Activated CD4-positive, alpha-beta T cell treated with anti-CD3 and anti-CD28 coated beads, Interleukin-2, amount 50 U/mL, for 1 hour (primary cell): ENCODE measurements at places on chromosomes 4 and X.
A peak's percentile ranks its signal among the peaks of the same experiment; 100 is the strongest.

DNA sequence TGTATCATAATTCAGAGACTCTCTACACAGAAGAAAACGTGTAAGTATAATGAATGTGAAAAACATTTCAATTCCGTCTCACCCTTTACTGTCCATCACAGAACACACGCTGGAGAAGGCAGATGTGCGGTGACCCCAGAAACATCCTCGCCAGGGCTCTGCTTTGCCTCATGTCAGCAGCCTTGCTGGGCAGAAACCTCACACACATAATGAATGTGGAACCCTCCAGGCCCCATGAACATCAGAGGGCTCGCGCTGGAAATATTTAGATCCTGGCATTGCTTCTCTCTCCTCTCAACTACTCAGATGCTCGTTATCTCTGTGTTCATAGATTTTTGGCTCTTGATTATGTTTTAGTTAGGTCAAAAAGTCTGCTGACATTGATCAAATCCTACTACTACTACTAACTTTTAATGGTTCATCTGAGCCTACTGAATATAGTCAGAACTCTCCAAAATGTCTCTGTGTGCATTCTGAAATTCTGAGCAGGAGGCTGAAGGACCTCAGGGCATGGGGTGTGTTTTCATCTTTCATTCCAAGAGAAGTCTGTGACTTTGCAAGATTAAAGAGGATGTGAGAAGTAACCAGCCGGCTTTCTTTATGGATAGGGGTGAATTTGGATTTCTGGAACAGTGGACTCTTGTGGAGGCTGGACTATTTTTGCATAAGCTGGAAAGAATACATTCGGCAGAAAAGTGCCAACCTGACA, 27.0 kb downstream of the SMIM43 start:
- no peak for DNase-seq

DNA sequence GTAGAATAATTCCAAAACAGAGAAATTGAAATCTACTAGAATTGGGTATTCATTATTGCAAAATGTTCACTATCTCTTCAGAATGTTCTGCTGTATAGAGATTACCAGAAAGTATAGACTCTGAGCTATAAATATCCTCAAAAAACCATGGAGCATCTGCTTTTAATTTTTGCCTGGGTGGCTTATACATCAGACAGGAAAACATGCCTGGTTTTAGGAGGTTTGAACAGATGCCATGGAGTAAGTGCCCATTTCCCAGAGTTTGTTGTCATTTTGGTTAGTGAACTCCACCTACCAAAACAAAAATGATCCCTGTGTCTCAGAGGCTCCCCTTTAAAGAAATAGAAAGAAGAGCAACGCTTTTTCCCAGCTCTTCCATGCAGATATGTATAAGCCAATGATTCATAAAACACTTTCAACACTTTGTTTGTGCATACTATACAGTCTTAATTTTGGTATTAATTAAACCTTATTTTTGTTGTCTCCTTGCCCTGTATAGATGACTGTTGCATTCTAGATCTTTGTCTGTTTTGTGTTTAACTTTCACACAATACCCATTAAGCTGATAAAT, 68.7 kb downstream of the MEPE start:
- DNase-seq, result no peak

DNA sequence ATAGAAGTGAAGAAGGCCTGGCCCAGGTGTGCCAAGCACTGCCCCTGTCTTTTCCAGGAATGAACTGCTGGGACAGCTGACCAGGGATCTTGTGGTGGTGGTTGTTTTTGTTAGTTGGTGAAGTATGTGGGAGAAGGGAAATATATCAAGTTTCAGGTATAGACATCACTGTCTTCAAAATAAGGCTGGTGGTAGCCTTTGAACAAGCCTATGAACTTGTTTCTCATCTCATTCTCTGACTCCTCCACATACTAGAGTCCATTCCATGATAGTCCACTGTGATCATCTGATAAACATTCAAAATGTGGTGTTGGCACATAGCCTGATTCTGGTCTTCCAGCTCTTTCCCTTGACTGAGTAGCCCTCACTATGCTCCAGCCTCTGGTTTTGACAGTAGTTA, 303.7 kb downstream of the CAMK2D start:
- DNase-seq, result no peak

DNA sequence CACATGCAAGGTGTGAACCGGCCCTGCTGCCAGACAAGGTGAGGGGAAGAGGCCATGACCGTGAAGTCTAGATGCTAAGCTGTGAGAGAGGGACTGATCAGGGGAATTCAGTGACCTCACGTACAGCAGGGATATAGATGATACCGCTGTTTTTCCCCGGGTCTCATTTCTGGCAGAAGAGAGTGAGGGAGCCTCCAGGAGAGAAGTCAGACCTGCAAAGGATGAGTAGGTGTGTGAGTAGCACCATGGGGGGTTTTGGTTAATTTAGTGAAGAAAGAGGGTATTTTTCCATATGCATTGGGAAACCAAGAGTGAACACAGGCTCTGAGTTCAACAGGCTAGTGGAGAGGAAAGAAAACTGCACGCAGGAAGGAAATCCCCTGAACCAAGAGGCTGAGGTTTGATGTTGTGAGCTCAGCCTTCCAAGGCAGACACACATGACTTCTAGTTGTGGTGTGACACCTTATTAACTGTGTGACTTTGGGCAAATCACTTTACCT, 127.6 kb upstream of the GATB start:
- DNase-seq, result no peak

DNA sequence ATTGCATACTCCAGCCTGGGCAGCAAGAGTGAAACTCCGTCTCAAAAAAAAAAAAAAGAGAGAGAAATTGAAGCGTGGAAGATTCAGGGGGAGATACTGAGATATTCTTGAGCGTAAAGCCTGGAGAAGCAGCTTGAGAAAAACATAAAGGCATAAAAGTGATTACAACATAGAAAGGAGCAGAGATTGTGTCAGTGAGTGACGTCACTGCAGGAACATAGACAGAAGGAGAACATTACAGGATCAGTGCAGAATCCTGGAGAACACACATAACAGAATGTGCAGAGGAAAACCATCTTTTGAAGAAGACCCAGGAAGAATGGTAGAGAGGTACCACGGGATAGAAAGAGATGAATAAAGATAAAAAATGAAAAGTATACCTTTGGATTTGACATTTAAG, 147.0 kb downstream of the APBB2 start:
- DNase-seq, result no peak

DNA sequence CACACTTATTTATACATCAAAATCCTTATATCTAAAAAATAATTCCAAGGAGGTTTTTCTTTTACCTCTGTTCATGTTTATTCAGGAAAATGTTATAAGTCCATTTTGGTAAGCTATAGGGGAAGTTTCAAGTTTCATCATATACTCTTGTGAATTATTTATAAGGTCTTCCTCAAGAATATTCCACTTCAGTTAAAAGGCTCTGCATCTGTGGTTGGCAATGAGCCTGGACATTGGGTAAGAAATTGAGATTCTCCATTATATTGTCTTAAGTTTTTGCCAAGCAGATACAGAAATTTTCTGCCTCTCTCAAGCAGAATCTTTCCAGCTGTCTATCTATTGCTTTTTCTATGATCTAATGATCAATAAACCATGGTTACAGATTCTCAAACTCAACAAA, 641.9 kb downstream of the NLGN4X start:
- DNase-seq, result no peak

- DNase-seq, result peak; percentile 11
Observed at GRCh38 chrX:119502727-119503483, 34.7 kb downstream of the SLC25A5 start.

DNA sequence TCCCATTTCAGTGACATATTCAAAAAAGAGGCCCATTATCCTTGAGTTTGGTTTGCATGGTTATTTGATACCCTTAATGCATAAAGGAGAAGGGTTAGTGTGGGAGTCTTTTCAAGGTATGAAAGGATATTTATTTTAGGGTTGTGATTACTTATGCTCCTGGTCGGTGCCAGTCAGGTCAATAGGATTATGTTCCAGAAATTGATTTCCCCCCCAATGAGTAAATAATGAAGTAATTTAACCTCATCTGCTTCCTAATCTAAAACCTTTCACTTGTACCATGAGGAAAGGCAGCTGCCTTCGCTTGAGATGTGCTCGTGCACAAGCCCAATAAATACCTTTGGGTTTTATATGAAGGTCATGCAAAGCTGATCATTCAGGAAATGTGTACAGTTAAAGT, 55.0 kb upstream of the NR0B1 start:
- DNase-seq, result no peak

DNA sequence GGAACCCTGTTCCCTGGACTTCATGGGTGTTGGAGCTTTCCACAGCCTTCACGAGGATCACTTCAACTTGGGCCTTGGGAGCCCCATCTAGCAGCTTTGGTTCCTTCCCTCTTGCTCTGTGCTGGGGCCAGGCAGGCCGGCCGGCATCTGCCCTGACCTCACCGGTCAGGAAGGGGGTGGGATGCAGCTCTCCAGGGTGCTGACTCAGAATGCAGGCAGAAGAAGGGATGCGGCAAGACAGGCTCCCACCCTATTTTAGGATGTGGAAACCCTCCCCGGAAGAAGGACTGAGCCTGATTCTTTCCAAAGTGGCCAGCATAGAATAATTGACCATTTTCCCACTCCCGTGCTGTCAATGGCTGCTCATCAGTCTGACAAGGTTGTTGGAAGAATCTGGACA, 47.1 kb downstream of the FHDC1 start:
- no peak for DNase-seq

- no peak for DNase-seq
Observed at GRCh38 chr4:28369499-28369898, 1508.9 kb downstream of the STIM2 start.

- DNase-seq, result peak; percentile 52
Observed at GRCh38 chrX:46573331-46573891, at the start of gene CHST7. Gene CHST7 (plus strand): TSS chrX:46573765. CDS start chrX:46573932, 167 bp downstream.

DNA sequence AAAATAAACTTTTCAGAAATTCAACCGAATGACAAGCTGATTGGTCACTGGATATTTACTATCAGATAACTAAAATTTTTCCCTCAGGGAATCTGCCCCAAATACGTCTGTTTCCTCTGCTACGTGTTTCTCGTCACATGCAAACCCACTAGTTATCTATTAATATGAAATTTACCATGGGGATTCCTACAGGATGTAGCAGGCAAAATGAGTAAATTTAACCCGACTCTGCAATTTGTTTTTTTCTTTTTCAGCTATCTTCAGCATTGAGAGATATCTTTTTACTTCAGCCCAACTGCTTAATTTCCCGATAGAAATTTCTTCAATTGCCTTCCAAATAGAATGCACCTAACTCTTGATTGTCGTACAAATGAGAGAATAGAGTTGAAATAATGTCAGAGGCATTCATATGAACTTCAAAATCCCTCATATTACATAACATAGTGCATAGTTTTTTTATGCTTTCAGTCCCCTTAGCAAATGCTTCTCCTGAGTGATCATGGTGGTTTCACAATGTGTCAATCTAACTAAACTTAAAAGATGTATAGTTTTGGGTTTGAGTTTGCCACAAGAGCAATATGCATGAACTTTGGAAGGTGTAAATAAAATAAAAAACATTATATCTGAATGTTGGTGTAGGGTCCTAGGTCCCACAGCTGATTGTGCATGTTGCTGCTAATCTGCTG, 913.1 kb upstream of the GRIA3 start:
- no peak for DNase-seq

DNA sequence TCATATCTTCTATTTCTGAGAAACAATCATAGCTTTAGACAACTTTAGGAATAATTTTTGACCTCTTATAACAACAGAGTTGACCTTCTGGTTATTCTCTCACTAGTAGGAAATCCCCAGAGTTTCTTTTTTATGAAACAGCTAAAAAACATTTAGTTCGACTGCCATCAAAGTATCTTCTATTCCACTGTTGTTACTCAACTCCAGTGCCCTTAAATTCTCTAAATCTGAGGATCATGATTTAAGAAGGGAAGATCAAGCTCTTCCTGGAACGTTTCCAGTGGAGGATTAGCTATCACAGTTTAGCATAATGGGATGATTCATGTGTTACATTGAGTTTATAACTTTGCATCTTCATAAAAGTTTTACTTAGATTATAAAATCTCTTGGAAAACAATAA, 134.9 kb upstream of the VEGFC start:
- no peak for DNase-seq

- no peak for DNase-seq
Observed at GRCh38 chrX:46636223-46636622, 62.7 kb downstream of the CHST7 start.

- no peak for DNase-seq
Observed at GRCh38 chrX:132031867-132032266, 8.8 kb downstream of the STK26 start.

DNA sequence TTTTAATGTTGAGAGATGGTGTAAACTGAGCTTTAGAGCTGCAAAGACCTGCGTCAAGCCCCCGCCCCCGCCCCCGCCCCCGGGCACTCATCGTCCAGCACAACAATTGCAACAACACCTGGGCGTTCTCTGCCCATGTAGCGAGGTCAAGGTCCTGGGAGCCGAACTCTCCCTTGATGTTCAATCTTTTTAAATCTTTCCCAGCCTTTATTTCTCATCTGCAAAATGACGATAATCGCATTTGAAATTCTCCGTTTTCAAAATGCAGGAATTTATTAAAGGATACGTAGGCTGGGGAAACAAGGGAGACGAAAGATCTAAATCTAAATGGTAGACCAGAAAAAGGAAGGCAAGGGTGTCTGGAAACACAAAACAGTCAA, 648 bp upstream of the MSMO1 start:
- DNase-seq, result peak; percentile 13

GRCh38 chr4:120026853-120027252, 39.8 kb downstream of the MAD2L1 start:
- DNase-seq, result no peak

- DNase-seq, result no peak
Observed at GRCh38 chr4:152727784-152728183, 48.0 kb upstream of the TMEM154 start.

DNA sequence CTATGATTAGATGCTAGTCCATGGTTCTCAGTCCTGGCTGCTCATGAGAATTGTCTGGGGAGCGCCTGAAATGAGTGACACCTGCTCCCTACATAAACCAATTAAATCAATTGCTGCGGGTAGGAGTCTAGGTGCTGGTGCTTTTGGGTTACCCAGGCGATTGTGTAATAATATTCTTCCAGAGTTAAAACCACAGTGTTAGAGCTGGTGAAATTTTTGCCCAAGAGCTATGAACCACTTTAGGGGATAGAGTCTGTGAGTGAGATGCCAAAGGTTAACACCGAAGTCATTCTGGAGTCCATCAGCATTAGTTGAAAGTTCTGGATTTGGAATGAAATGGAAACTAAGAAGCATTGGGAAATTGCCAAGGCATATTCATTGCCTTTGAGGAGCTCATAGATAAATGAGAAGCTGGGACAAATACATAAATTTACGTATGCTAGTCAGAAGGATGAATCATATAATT, 15.3 kb downstream of the PDK3 start:
- DNase-seq, result no peak

DNA sequence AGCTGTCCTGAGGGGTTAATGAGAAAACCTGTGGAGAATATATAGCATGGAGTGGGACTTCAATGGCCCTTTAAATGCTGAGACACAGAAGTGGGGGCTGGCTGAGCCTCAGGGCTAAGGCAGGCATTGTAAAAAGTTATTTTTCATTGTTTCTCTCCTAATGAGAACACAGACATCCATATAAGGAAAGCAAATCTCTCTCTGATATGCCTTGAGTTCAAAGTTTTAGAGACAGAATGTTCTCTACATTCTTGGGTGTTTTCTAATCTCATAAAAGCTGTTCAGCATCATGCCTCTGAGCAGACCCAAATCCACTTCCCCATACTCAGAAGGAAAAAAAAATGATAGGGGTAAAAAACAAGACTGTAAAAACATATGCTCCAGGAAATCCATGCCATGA, 16.8 kb upstream of the RAB40A start:
- DNase-seq, result no peak
